Sciatic nerve (tissue), 2 donors: ENCODE measurements at places on chromosomes 1 and 21. TPM values are rescaled to one million over a fixed set of nuclear protein-coding genes. Genes with fewer than 3 reads are reported as not detected.

- no peak for DNase-seq
Observed at GRCh38 chr21:27805696-27806095, 838.8 kb upstream of the ADAMTS5 start.

DNA sequence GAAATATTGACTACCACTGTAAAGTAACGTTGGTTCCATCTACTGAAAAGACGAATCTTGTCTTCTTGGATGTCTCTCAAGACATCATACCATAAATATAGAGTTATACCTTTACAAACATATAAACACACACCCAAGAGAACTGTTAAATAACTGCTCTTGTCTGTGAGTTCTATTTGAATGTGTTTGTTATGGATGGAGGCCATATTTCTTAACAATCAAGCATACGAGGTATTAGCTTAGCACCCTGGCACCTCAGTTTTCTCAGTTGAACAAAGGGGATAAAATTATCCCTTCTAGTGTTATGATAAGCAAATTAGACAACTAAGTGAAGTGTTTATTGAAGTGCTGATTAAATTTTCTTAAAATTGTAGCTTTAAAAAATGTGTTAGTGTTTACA, 336.6 kb upstream of the ZRANB2 start:
- no peak for DNase-seq

DNA sequence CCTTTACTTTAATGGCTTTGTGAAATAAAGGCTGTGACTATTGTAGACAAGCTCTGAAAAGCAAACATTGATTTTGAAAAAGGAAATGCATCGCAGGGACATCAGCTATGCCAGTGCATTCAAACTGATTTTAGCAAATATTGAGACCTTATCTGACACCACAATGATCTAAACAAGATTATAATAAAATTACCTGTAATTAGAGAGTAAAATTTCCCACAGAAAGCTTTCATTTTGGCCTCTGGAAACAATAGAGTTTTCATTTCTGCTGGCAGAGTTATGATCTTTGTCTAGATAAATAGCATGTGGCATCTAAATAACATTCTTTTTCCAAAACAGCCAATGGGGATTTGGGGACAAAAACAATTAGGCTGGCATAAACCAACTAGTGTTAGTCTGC, 650.4 kb upstream of the PRMT6 start:
- DNase-seq = no peak

DNA sequence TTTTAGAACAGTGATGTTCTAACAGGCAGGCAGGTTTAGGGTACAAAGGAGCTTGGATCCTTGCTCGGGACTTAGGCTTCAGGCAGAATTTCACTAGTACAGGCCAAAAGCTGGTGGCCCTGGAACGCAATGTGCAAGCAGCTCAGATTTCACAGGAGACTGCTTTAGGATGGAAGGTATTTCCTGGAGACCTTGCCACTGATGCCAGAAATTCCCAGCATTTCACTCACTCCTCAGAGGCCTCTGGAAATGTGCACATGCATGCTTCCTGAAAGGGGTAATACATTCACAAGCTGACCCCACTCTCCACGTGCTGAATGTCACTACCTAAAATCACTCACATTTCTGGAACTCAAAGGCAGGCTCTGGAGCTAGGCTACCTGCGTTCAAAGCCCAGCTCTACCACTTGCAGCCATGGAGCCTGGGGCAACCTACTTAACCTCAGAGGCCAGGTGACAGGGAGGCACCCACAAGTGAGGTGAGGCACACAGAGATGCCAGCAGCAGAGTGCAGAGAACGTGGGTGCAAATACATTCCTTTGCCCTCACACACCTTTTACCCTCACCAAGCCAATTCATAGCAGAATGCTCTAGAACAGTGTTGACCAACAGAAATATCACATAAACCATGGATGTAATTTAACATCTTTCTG, 56.5 kb downstream of the CDC7 start:
- no peak for DNase-seq

- no peak for DNase-seq
Observed at GRCh38 chr1:212234431-212235395, 50.5 kb upstream of the PPP2R5A start.

DNA sequence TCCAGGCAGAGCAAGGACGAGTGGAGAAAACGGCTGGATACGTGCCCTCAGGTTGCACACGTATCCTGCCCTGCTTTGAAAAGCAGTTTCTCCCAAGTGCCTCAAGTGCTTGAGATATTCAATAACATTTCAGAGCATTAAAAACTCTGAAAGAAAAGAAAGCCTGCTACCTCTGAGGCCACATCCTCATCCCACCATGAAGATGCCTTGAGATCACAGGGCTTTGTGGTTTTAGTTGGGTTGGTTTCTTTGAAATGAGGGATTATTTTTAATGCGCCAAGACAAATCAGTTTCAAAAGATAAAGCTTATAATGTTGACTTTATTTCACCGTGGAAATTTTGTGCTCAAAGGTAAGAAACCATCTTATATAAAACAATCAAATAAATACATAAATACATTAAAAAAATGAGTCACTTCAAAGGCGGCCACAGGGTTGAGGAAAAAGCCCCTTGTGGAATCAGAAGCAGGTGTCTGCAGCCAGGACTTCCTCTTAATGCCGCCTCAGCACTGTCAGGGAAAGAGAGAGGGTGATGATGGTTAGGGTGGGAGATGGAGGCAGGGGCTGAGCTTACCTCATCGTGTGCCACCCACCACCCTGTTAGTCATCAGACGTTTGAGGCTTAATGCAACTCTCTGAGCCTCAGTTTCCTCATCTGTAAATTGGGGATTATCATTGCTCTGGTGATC, 1.4 kb downstream of the NPPB start:
- DNase-seq = no peak

KIF14 gene
- total RNA-seq = 0.22 TPM

CRYAA gene
- total RNA-seq = not detected

SNRPE gene
- 76.4 TPM for total RNA-seq

VWA5B1 gene
- not detected for total RNA-seq

ITGB2 gene
- total RNA-seq = 56.7 TPM
